Cortex of kidney (tissue), 1 donor: ENCODE measurements at places on chromosomes 3 and 15.

DNA sequence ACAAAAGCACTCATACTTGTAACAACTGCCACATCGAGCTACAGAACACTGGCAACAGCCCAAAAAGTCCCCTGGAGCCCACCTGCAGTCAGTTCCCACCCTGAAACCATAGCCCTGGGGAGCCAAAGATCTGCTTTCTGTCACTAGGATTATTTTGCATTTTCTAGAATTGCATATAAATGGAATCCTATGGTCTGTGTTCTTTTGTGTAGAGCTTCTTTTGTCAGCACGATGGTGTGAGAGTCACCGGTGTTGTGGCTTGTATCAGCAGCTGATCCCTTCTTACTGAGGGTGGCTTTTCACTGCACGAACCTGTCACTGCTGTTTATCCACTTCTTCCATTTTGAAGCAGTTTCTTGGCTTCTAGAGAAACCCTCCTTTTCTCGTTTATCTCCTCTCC is 60.1 kb upstream of the PRR23E start:
- DNase-seq, result no peak

- DNase-seq, result no peak
These were observed 589 bp downstream of the HERC1 start for GRCh38 chr15:63833021-63833696.

DNA sequence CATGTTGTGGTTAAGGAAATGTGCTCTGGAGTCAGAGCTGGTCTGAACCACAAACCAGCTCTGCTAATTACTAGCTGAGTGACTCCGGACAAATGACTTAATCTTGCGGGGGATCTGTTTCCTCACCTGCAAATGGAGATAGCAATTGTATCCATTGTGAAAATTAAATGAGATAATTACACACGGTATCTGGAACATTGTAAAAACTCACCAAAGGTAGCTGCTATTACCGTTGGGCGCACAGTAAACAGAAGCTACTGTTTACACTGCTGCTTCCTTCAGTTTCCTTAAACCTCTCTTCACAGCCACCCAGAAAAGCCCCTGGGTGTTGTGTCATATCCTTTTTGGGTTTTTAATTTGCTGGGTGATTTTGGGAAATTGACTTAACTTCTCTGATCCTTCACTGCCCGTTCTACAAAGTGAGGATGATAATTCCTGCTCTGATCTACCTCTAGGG is 107.8 kb downstream of the MEGF11 start:
- DNase-seq, result no peak

- no peak for DNase-seq
These were observed 210.8 kb downstream of the FMN1 start for GRCh38 chr15:32983679-32984078.

- DNase-seq, result no peak
These were observed 228.6 kb downstream of the UBE2E2 start for GRCh38 chr3:23431764-23432163.

GRCh38 chr3:184565421-184566211 is 4.0 kb downstream of the EPHB3 start:
- DNase-seq, result no peak

GRCh38 chr3:154085799-154086198 is 35.4 kb upstream of the ARHGEF26 start:
- no peak for DNase-seq

DNA sequence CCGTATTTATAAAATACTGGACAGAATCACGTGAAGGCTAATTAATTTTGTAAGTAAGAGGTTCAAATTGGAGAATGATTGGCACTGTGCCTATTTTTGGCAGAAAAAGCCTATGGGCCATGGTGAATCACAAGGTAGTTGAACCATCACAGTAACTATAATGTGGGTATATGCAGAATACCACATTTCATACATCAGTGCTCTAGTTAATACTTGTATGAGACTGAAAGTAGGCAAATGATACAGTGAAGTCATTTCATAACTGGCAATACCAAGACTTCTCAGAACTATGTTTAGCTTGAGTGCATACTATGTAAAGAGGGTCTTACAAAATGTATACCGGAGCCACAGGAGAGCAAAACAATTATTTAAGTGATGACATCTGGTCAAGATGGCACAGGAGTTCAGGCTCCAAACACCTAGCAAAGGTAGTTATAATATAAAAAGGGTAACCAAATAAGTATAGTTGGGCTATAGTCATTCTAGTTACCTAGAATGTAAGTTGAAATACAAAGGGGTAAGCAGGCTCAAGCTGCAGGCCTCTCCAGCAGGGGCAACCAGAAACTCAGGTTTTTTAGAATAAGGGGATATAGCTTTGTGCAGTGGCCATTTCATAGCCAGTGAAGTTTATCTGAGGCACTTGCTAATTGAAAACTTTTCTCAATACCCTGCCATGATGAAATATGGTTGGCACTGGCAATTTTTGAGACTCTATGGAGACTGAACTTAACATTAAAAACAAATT is 19.1 kb downstream of the GPR160 start:
- no peak for DNase-seq

GRCh38 chr3:153162513-153163392 is 727 bp downstream of the RAP2B start:
- no peak for DNase-seq

- no peak for DNase-seq
These were observed 34.0 kb downstream of the ZDHHC23 start for GRCh38 chr3:113981803-113982202.

DNA sequence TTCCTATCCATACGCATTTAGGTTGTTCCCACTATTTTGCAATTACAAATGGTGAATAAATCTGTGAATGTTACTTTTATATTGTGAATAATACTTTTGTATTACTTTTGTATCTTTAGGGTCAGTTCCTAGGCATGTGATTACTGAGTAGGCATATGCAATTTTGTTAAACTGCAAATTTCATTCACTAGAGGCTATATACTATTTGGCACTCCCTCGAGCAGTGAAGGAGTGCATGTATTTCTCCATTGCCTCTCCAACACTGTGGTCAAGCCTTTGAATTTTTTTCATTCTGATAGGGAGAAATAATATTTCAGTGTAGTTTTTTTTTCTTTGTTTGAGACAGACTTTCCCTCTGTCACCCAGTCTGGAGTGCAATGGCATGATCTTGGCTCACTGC is 8.4 kb upstream of the CMTM6 start:
- no peak for DNase-seq

DNA sequence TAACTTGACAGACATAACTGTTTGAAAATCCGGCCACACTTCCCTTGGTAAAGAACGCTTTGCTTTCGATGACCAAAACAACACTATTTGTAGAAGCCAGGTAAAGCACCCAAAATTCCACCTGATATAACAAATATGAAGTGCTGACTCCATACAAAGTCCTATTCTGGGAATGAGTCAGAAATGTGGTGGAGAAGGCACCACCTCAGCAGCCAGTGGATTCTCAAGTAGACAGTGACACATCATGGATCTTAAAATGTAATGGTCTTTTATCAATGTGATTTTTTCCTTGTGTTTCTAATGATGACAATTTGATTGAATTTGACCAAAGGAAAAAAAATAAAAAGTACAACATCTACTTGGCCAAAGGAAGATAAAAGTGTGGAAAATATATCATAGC is 135.0 kb upstream of the WNT5A start:
- DNase-seq, result no peak

GRCh38 chr15:75659928-75660645 is 12.4 kb downstream of the SNX33 start:
- no peak for DNase-seq

GRCh38 chr3:184325715-184326369 is 11.4 kb downstream of the EIF4G1 start:
- DNase-seq, result no peak

DNA sequence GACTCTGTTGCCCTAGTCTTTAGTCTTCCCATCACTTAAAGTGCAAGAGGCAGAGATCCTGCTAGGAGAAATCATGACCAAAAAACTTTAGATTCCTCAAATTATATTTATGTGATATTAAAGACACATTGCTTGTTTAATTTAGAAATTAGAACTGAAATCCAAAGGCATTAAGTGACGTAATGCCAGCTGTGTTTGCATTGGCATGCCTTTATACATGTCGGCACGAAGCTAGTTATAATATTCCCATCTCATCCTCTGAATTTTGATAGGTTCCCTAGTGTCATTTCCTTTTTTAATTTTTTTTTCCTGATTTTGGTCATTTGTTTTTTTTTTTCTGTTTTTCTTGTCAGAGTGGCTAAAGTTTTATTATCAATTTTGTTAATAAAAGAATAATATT is 203.5 kb upstream of the ZBTB20 start:
- DNase-seq, result no peak

DNA sequence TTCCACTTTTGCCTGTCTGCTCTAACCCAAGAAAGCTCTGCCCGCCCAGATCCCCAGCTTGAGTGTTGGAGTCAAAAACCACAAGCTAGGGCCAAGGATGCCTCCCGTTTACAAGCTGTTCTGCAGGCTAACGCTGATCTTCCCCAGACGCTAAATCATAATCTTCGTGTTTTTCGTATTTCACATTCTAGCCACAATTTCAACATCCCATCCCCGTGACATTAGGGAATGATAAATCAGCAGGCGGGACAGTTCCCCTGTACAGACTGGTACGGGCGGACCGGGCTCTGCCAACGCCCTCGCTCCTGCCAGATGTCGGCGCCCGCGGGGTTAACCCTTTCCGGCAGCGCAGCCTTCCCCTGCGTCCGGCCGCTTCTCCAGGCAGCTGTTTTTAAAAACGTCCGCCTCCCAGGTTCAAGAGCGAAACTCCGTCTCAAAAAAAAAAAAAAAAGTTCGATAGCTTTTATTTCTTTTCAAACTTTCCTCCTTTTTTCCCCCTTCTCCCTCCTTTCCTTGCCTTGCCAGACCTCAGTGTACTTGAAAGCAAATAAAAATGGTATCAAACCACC is 81.0 kb upstream of the BNC1 start:
- DNase-seq, result no peak

- DNase-seq, result no peak
These were observed 51.9 kb upstream of the RPL32 start for GRCh38 chr3:12893247-12893646.

- DNase-seq, result no peak
These were observed 2.4 kb downstream of the CPLX3 start for GRCh38 chr15:74828835-74829234.

DNA sequence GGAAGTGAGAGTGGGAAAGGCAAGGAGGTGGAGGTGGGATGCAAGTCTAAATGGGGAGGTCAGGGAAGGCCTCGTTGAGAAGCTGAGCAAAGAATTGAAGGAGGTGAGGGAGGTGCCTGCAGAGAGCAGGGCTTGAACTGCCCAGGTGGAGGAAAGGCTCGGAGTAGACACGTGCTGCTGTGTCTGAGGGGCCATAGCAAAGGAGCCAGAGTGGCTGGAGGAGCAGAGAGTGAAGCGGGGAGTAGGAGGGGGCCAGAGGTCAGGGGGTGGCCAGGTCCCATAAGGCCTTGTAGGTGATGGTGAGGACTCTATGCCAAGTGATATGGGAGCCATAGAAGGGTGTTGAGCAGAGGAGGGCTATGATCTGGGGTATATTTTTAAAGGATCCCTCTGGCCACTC is 21.4 kb upstream of the HRH1 start:
- no peak for DNase-seq

DNA sequence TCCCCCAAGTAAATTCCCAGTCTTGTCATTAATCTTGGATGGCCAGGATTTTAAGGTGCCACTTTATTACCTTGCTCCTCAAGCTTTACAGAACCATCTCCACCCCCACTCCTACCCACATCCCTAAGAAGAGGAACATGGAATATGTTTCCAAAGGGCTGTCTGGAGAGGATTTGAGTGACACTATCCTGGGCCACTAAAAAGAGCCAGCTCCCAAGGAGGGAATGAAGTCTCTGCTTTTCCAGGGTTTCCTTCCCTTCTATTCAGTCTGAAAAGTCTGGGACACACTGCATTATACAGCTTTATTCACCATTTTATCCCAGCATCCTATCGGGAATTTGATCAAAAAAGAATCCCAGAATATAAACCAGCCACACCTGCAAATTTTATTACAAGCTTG is 35.6 kb upstream of the MECOM start:
- DNase-seq, result no peak

DNA sequence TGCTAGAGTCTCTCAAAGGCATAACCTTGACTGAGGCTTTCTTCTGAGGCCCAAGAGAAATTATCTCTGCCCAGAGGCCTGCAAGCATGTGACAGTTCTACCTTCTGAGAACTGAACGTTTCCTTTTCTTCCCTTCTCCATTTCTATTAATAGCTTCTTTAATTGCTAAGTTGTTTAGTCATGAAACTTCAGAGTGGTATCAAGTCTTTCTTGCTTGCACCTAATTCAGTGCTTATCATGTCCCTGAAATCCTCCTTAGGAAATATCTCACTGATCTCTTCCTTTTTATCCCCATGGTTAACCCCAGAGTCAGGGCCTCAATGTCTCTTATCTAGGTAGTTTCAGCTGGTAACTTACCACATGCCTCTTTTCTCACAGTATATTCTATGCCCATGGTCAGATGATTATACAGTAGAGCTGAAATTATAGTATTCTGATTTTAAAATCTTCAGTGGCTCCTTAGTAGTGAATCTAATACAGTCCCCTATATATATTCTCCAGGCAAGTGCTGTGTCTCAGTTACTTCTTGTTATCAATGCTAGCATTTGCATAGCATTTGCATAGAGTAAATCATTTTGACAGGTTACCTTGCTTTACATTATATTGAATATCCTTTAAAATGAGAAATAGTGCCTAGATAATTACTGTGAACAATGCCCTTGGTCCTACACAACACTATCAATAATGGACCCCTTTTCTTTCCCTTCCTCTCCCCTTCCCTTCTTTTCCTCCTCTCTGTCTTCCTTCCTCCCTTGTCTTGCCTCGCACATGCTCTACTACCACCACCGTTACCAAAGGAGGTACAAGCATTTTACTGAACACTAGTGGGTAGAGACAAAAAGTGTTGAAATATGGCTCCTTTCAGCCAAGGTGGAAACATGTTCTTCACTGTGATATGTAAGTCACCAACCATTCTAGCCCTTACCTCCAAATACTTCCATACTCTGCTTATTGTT is 33.0 kb downstream of the KBTBD8 start:
- no peak for DNase-seq

DNA sequence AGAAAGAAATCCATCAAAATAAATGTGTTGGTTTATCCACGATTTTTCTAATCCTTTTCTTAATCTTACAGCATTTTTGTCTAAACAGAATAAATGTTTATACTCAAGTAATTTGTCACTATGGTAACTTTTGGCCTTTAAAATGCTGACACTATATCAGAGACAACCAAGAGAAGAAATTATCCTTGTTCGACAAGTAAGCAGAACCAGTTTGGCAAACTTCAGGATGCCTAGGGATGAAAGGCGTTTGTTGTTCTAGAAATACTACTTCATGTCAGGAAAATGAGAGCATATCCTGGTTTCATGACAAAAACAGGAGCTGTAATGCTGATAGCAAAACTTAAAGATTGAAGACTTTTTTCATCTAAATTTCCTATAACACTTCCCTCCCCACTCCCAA is 308.0 kb upstream of the ATP11B start:
- no peak for DNase-seq
